ENCODE measurements at places on chromosomes 2 and 18.

DNA sequence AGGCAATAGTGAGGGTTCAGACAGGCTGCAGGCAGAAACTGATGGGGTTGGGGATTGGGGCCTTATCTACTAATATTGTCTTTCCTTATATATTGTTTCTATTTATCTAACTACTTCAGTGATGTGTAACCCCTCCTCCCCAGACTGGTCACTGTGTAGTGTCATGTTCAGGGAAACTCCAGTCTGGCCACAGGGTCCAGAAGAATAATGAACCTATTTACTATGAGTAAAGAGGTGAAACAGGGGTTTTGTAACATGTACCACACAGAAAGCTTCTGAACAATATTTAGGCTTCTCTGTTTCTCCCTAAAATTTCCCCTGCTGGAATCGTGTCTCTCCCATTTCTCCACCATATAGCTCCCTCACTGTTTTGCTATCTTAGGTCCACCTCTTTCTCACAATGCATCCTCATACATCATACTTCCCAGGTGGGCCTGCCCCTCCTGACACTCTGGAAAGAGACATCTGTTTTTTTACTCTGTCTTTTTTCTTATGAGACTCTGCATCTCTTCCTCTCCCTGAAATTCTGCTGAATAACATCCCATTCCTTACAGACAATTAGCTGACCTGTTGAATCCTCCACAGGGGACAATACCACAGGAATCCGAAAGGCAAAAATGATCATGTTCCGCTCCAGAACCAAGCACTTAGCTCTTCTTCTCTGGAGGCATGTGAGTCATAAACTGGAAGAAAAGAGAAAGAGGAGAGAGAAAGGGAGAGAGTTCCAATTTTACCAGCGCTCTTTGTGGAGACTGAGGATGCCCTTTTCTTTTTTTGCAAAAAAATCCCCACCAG, 154.8 kb downstream of the ZEB2 start:
- no peak for DNase-seq

GRCh38 chr2:25682082-25682481, 8.7 kb upstream of the DTNB start:
- no peak for DNase-seq

GRCh38 chr2:200467806-200468681, 41.8 kb downstream of the KCTD18 start:
- no peak for DNase-seq

DNA sequence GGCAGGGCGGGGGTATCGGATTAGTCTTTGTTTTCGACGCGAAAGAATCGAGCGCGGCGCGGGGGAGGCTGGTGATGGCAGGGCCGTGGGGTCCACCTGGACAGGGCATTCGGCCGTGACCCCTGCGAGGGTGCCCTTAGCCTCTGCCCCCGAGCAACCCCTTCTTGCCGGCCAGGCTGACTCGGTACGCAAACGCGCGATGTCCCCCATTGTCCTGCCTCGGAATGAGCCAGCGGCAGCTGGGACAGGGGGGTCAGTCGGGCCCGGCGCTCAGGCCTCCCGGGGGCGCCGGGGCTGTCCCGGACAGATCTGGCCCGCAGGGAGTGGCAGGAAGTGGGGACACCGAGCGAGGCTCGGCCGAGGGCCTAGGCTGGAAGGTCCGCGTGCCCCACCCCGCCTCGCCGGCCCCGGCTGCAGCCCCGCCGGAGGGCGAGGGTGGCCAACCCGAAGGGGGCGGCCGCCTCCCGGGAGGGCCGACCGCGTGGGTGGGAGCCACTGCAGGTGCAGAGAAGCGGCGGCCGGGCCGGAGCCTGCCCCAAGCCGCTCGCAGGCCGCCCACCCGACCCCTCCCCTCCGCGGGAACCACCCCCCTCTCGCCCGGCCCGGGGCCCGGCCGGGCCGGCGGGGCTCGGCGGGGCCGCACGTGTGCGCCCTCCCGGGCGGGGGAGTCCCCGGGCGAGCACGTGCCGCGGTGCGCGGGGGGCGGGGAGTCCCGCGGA, at the start of gene TET3:
TSS of gene TET3 (plus strand) at position 708 of the 719 bp plus-strand sequence. CDS start 1,494 bp downstream, outside the sequence.
- no peak for DNase-seq

DNA sequence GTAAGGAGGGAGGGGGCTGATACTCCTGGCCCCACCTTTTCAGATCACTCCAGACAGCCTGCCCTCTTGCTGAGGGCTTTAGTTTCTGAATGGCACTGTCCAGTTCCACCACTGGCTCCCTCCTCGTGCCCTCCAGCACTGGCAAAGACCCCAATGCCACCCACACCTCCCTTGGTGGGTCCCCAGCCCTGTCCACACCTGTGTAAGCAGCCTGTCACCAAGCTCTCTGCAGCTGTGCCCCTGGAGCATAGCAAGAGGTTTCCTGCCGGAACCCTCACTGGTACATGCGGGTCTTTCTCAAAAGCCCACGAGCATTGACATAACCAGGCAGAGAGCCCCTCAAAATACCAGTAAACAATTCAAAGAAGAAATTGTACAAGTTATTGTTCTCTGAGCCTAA, 17.6 kb upstream of the KIF1A start:
- DNase-seq = no peak

- peak; percentile 79 for DNase-seq
These were observed 214.5 kb downstream of the TMEM182 start for GRCh38 chr2:102975996-102976975.

- no peak for DNase-seq
These were observed 247.0 kb downstream of the DOK6 start for GRCh38 chr18:69647702-69648101.

GRCh38 chr2:237558961-237559641, 7.3 kb upstream of the PRLH start:
- DNase-seq = peak; percentile 61

DNA sequence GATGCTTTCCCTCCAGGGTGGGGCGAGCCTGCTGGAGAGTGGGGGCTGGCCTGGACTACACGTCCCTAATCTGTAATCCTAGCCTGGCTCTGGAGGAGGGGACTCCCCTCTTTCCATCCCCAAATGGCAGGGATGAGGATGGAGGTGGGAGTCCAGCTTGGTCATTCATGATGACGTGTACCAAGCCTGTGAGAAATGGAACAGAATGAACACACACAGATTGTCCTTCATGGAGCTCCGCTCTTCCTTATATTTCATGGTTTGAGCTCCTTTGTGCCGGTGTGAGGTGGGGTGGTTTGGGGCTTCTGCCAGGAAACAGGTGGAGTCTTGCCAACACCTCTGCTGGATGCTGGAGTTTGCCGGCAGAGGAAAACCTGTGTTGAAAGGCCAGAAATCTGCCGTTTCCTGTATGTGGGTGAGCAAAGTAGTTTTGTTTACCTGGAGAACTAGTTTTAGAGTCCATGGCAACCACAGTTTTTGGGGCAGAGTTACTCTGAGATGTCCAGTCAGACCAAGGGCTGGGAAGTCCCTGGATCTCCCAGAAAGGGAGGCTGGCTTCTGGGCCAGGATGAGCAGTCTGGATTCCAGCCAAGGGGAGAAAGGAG, 417.6 kb upstream of the MEX3C start:
- DNase-seq = no peak

DNA sequence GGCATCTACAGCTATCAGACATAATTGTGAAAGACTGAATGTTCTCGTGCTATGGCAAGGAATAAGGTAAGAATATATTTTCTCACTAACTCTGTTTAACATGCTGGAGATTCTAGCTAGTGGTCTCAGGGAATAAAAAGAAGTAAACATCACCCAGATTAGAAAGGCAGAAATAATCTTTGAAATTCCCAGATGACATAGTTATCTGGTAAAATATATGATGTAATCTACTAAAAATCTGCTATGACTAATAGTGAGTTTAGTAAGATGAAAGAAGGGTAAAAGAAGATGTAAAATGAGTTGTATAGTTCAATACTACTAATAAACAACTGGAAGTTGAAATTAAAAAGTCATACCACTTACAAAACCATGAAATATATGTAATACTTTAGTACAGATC, 134.2 kb downstream of the DSC3 start:
- no peak for DNase-seq

All from DMS 273 treated with DMSO at 0.1 percent for 48 hours (cell line).